HFFc6 (cell line): ENCODE measurements at places on chromosomes 11 and 22.
A peak's percentile ranks its signal among the peaks of the same experiment; 100 is the strongest.

DNA sequence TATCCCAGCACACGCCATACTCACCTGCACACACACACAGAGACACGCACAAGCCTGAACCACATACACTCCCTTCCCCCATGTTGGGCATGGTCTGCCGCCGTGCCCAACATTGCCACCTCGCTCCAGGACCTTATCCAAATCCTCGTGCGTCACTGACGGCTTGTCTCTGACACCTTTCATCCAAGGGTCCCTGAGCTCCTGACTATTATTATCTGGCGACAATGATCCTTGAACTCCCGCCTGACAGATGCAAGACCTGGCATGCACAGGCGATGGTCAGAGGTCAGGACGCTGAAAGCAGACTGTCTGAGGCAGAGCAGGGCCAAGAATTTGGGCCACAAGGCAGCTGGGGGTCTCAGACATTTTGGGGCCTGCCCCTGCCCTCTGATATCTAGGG lies 4.2 kb downstream of the MB start:
- DNase-seq, result no peak

GRCh38 chr22:17307566-17307965 lies 61.7 kb upstream of the CECR2 start:
- DNase-seq, result no peak

DNA sequence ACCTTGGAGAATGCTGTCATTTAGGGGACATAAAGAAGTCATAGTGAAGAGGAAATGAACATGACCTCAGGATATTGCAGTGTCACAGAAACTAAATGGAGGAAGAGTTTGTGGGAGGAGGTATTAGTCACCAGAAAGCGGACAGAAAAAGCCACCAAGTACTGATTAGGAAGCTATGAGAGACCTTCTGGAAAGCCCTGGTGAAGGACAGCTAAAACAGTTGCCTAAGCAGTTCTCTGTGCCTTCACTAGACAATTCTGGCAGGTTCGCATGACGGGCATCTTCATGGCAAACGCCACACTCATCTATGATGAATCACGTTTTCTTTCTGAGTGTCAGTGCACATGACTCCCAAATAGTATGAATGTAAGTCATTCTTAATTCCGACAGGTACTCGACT lies 325.8 kb downstream of the C11orf87 start:
- no peak for DNase-seq

- no peak for DNase-seq
These were observed 166.8 kb downstream of the MYO18B start for GRCh38 chr22:25908755-25909154.

DNA sequence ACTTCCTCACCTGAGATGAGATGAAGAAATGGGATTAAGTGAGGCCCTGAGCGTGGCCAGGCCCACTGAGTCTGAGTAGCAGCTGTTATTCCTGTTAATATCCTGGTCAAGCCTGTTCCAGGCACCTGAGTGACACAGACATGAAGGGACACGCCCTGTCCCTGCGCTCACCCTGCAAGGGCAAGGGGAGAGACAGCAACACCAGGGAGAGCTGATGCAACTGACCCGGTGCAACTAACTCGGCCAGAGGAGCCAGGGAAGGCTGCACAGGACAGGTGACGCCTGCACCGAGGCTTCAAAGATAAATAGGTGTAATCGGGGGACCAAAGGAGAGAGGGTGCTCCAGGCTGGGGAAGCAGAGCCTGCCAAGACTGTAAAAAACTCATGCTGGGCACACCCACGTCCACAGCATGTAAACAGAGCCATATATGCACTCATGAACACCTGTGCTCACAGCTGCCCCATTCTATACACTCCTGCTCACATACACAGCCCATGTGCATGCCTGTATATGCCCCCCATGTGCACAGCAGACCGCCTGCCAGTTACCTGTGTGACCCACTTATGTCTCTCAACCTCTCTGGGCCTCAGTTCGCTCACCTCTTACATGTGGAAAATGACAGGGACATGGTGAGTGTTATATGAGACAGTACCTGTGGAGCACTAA lies 22.8 kb upstream of the GCAT start:
- no peak for DNase-seq

GRCh38 chr11:78449866-78450265 lies 32.2 kb upstream of the GAB2 start:
- DNase-seq, result peak; percentile 53

- DNase-seq, result peak; percentile 63
These were observed 44.6 kb downstream of the RDX start for GRCh38 chr11:110251836-110252235.
